ENCODE measurements at places on chromosomes 12 and 14. TPM values are rescaled to one million over a fixed set of nuclear protein-coding genes. Genes with fewer than 3 reads are reported as not detected.

- no peak for DNase-seq
Observed at GRCh38 chr14:53701108-53701875, 255.3 kb downstream of the BMP4 start.

DNA sequence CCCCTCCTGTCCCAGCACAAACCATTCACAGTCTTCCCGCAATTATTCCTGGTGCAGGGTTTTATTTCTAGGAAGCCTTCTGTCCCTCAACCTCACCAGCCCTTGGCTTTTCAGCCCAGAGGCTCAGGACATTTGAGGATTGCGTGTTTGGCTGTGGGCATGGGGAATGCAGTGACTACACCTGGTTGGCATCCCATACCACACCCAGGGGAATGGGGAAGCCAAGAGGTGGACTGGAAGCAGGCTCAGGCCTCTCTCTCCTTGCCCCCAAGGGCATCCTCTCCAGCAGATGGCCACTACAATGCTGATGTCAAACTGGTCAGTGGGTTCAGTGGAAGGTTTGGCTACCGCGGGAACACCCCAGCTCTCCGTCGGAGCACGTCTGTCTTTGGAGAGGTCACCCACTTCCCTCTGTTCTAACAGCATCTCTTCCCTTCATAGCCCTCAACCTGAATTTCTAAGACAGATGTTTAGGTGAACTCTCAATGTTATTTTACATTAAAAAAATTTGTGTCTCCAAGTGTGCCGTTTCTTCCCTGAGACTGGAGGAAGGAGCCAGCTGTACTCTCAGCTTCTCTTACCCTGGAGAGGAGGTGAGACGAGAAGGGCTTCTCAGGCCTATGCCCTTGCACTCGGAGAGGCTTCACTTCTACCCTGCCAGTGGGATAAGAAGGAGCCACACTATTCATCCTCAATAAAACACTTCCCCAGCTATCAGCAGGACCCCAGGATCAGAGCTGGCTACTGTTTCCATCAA is 35.5 kb downstream of the DCAF4 start:
- no peak for DNase-seq

DNA sequence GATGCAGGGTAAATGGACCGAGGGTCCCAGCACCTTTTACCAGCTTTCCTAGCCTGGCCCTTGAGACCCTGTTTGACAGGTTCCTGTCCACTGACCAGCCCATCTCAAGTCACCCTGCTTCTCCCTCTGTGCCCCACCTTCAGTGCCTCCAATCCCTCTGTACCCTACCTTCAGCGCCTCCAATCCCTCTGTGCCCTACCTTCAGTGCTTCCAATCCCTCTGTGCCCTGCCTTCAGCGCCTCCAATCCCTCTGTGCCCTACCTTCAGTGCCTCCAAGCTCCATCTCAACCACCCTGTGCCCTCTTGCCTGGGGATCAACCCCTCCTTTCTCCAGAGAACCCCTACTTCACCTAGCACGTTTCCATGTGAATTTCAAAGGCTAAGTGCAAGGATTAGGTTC is 54.3 kb downstream of the ZFP36L1 start:
- no peak for DNase-seq

DNA sequence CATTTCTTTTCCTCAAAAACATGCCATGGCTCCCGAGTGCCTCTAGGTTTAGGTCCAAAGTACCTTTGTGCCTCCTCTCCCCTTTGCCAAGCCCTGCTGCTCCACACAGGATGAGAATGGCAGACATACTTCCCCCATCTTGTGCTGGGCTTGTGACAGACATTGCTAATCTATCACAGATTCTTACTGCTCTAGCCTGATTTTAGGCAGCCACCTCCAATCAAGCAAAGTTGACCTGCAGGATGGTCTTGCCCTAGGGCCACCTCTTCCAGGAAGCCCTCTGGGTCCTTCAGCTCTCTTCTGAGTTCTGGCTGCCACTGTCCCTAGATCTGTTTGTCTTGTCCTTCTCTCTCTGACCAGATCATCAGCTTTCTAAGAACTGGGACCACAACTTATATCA is 20.5 kb downstream of the FOXN4 start:
- DNase-seq, result no peak

- DNase-seq, result no peak
Observed at GRCh38 chr12:114762490-114763110, 78.6 kb upstream of the TBX3 start.

The ISM2 gene
- total RNA-seq, result 10.6 TPM

- DNase-seq, result no peak
Observed at GRCh38 chr12:94112121-94112520, 36.3 kb upstream of the PLXNC1 start.

DNA sequence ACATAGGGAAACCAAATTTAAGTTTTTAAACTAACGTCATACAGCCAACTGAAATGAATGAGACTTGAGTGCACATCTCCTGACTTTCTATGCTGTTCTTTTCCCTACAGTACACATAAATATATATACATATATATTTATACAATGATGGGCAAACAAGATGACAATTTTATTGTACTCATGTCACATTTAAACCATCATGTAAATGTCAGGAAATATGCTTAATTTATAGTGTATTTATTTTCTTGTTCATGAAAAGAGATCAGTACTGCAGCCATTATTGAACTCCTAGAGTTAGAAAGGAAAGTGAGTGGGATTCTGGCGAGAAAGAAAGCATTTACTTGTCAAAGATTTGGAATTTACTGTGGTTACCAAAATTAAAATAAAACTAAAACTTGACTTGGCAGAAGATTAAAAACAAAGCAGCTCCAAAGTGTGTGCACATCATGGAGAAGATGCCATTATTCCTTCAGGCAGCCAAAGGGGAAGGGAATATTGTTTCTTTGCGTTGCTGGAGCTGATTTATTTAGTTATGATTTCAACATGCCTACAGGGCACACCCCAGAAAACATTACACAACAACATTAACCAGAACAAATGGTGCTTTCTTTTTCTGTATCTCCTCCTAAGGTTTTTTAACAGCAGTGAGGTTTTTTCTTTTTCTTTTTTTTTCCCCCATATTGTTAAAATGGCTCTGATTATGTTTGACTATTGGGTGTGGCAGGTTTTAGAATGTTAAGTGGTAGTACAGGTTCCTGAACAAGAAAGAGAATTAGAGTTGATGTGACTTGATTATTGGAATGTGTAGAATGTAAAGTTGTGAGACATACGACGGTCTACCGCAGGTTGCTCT is 144.6 kb downstream of the RAD51B start:
- no peak for DNase-seq

DNA sequence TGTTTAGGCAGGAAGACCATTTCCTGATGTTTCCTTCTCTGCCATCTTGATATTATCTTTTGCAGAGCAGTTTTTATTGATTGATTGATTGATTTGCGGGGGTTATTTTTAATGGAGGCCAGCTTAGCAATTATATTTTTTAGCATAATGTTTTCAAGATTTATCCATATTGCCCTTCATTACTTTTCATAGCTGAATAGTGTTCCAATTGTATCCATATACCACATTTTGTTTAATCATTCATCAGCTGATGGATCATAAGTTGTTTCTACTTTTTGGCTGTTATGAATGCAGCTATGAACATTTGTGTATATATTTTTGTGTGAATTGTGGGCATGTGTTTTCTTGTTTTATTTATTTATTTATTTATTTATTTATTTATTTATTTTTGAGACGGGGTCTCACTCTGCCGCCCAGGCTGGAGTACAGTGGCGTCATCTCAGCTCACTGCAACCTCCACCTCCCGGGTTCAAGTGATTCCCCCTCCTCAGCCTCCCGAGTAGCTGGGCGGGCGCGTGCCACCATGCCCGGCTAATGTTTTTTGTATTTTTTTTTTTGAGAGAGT is 20.9 kb upstream of the RCOR1 start:
- no peak for DNase-seq

- DNase-seq, result no peak
Observed at GRCh38 chr12:99068993-99069747, 424.1 kb downstream of the APAF1 start.

DNA sequence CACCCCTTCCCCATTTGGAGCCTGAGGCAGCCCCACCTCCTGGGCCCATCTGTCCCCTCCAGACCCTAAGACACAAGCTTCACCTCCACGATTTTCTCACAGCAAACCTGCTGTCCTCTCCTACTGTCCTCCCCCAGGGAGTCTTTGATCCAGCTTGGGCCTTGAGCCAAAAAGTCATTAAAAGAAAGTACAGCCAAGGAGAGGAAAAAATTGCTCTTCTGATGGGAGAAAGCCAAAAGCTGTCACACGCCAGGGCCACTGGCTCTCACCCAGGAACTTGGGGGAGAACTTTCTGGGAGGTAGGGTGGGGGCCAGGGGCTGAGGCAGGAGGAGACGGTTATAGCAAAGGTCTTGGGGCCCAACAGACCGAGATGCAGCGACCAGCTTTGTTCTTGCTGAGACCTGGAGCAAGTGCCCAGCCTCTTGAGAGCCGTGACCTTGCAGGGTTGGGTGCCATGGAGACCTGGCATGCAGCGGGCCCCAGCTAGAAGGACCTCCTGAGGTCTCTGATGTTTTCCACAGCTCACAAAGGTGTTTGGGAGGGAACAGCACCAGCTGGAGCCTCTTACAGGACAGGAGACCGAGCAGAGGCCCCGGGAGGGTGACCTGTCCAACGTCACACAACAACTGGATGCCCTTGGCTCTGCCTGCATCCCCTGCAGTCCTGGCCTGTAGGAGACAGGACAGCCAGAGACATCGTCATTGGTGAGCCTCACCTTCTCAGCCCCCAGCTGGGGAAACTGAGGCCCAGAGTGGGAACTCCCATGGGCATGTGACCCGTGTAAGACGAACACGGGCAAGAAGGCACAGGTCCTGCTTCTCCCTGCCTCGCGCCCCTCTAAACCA is 124.5 kb downstream of the CALM1 start:
- no peak for DNase-seq

The CBLN3 gene
- 1.4 TPM for total RNA-seq

The NTS gene
- total RNA-seq, result not detected

The TRPV4 gene
- not detected for total RNA-seq

- peak; percentile 66 for DNase-seq
Observed at GRCh38 chr14:69460093-69460701, 24.3 kb upstream of the PLEKHD1 start.

- DNase-seq, result no peak
Observed at GRCh38 chr12:89674326-89674942, 34.2 kb downstream of the ATP2B1 start.

GRCh38 chr12:106358396-106359241 is 1.1 kb downstream of the POLR3B start:
- peak; percentile 86 for DNase-seq

GRCh38 chr12:30739020-30739419 is 15.7 kb downstream of the CAPRIN2 start:
- no peak for DNase-seq

The PPP2R5C gene
- total RNA-seq, result 86.8 TPM

The GPRC5A gene
- total RNA-seq, result 73.9 TPM

- no peak for DNase-seq
Observed at GRCh38 chr12:45930369-45930768, 60.0 kb downstream of the SCAF11 start.

GRCh38 chr12:119681728-119682638 is 14.1 kb downstream of the PRKAB1 start:
- no peak for DNase-seq

GRCh38 chr14:35534873-35535482 is 1.0 kb downstream of the INSM2 start:
- DNase-seq, result peak; percentile 89

DNA sequence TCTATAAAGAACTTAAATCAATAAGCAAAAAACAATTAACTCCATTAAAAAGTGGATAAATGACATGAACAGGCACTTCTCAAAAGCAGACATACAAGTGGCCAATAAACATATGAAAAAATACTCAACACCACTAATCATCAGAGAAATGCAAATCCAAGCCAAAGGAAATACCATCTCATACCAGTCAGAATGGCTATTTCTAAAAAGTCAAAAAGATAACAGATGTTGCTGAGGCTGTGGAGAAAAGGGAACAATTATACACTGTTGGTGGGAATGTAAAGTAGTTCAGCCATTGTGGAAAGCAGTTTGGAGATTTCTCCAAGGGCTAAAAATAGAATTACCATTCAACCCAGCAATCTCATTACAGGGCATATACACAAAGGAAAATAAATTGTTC is 234.5 kb upstream of the PLXNC1 start:
- DNase-seq, result no peak

The KRT5 gene
- total RNA-seq, result 0.50 TPM

- no peak for DNase-seq
Observed at GRCh38 chr14:104169699-104170479, 31.5 kb downstream of the KIF26A start.

DNA sequence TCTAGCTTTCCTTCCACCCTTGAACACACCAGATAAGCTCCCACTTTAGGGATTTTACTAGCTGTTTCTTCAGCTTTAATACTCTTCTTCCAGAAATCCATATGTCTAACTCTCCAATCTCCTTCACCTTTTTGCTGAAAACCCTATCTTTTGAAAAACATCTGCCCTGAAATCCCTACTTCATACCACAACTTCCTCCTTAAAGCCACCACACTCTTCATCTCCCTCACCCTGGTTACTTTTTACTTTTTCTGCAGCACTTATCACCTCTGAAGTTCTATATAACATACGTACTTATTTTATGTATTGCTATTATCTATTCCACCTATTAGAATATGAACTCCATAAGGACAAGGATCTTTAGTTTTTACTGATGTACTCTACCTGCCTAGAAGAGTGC is 28.6 kb upstream of the PTPRQ start:
- no peak for DNase-seq

DNA sequence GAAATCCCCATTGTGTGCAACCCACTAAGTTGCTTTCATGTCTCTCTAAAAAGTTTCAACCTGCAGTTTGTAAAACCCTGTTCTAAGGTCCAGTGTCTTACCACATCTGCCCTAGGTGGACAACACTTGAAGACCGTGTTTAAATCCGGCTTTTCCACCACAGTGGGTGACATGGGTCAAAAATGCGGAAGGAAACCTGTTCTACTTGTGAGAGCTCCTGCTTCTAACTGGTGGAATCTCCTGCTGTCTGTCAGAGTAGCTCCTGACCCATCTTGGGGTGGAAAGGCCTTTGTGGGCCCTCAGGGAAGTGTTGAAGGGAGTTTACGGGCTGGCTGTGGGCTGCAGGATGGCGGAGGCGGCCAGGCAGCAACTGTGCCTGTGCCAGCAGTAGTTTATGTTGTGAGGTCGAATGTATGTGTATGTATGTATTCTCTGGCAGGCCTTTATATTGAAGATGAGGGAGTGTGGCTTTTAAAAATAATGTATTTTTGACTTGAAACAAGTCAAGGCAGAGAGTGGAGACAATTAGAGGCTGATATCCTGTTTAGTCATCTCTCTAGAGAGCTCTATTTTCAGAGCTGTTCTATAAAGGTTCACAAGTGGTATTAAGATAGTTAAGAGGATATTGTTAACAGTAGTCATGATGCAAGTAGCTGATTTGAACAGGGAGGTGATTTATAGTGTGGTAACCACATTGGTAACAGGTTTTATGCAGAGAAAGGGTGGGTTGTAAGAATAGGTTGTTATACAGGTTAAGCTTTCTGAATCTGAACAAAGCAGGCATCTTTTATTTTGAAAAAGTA is 67.0 kb downstream of the PRKCH start:
- peak; percentile 33 for DNase-seq

All from Caco-2 (cell line).